ENCODE measurements at places on chromosomes 5 and 9.

DNA sequence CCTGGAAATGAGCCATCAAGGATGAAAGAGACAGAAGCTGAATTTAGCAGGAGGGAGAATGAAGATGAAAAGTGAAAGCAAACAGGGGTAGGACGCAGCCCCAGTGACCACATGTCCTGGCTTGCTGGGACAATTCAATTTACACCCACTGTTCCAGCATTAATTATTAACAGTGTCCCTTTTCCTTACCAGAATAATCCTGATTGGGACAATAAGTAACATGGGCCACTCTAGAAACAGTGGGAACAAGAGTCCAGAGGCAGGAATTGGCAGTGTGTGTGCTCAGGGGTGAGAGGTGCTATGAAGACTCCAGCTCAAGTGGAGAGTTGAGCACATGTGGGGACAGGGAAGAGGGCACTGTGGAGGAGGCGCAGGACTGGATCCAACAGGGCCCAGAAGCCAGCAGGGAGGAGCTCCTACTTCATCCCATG, 147.1 kb downstream of the C5orf15 start:
- DNase-seq, result no peak

- no peak for DNase-seq
Measured at GRCh38 chr9:130352586-130353285, 87.2 kb downstream of the HMCN2 start.

DNA sequence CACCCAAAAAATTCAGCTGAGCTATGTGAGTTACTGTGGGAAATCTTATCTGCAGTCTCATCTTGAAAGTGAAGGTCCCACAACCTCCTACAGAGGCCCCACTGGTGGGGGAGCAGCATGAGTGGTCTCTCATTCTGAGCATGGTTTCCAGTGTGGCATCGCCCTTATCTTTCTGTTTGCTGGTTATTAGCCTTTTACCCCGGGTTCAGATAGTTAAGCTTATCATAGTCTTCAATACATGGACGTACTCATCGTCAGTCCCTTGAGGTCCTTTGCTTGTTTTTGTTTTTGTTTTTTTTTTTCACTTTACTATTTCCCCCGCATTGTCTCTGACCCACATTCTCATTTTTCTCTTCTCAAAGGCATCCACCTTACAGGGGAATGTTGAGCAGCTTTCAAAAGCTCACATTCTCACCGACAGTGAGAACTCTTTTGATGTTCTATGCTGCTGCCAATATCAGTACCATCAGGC, 7.7 kb upstream of the HAVCR2 start:
- DNase-seq, result no peak

DNA sequence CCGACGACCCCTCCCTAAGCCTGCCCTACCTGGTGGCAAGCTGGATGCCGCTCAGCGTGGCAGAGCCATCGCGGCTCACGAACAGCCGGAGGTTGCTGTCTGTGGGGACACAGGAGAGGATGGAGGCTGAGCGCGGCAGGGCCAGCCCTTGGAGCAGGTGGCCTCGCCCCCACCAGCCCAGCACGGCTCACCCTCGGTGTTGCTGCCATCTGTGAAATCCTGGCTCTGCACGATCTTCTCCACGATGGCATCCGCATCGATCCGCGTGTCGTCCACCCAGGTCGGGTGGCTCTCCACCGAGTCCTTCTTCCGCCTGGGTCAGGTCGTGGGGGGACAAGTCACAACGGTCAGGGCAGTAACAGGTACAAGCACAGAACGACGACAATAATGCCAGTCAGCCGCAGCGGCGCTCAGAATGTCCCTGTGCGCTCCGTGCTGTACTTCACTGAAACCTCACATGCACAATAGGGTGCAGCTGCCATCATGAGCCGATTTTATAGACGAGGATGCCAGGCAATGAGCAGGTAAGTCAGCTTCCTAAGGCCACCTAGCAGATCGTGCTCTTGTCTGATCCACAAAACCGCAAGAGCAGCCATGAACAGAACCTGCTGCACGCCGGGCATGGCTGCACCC, 7.0 kb upstream of the DPM2 start:
- DNase-seq, result no peak

- DNase-seq, result peak; percentile 55
Measured at GRCh38 chr9:109244179-109245132, 76.4 kb downstream of the EPB41L4B start.

DNA sequence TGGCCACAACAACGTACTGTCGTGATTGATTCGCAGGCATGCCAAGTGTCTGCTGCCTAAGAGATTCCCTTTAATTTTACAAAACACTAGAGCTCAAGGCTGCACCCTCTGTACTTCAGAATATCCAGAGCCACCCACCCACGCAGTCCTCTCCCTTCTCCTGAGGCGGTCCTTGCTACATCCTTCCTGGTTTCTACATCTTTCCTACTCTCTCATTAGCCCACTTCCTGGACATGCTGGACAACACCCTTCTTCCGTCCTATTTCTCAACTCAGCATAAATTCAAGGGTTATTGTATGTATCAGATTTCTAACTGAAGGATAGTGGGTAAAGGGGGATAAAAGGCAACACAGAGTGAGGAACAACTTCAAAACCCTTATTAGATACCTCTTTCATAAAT, 148.4 kb upstream of the MAP3K1 start:
- no peak for DNase-seq

DNA sequence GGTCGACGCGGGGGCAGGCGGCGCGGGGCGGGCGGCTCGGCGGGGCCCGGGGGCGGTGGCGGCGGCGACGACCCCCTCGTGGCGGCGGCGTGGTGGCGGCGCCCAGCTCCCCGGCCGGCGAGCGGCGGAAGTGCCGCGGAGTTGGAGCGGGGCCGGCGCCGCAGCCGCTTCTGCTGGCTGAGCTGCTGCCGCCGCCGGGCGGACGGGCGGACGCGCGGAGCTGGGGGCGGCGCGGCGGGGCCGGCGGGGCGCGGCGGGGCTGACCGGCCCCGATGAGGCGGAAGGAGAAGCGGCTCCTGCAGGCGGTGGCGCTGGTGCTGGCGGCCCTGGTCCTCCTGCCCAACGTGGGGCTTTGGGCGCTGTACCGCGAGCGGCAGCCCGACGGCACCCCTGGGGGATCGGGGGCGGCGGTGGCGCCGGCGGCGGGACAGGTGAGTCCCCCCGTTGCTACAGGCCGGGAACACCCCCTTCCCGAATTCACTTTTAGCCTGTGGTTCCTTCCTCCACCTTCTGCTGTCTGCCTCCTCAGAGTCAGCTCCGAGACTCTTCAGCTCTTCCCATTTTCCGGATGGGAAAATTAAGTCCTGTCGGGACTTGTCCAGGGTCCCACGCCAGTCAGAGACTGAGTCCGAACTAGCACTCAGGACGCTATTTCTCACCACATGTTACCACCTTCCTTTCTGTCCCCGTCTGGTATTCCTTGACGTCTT, at the start of gene GALNT10:
Gene GALNT10 (plus strand): TSS at position 139 of the 710 bp plus-strand sequence. CDS start 134 bp downstream, at position 273.
- no peak for DNase-seq

DNA sequence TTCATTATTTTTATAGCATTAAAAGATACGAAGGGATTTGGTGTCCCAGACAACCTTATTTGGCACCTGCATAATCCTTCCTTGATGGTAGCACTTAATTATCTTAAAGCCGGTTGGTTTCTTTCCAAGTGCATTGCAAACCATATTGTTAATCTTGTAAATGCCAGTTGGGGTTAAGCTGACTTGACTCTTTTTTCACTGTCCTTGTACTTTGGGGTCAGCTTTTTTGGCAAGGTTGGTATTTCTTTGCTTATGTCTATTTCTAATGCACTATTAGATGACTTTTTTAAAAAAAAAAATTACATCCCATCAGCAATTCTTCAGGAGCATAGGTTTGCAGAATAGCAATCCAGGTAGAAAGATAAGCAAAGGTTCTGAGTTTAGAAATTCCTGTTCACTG, 466.8 kb upstream of the TLE4 start:
- DNase-seq, result no peak

DNA sequence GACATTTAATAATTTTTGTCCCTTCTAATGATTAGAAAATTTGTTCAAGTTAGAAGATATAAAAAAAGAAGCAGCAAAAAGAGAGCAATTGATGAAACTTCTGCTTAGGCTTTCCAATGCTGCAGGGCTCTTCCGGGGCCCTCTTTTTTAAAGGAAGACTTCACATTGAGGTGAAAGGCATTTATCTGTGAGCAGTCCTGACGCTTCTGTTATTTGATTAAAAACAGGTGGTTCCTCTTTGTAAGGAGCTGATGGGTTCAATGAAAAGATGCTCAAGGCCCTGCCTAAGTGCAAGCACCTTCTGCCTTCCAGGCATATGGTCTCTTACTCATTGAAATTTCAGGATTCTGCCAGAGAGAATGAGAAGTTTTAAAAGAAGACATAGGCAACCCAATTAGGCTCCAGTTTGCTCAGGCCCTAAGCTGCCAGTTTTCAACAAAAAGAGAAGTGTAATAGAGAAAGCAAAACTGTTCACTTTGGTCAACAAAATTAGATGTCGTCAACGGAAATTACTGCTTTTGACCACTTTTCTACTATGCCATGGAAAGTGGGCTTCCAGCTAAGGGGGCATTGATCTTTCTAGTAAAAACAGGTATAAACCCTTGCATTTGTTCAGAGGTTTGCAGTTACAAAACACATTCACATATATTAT, 100.2 kb downstream of the INSYN2B start:
- no peak for DNase-seq

DNA sequence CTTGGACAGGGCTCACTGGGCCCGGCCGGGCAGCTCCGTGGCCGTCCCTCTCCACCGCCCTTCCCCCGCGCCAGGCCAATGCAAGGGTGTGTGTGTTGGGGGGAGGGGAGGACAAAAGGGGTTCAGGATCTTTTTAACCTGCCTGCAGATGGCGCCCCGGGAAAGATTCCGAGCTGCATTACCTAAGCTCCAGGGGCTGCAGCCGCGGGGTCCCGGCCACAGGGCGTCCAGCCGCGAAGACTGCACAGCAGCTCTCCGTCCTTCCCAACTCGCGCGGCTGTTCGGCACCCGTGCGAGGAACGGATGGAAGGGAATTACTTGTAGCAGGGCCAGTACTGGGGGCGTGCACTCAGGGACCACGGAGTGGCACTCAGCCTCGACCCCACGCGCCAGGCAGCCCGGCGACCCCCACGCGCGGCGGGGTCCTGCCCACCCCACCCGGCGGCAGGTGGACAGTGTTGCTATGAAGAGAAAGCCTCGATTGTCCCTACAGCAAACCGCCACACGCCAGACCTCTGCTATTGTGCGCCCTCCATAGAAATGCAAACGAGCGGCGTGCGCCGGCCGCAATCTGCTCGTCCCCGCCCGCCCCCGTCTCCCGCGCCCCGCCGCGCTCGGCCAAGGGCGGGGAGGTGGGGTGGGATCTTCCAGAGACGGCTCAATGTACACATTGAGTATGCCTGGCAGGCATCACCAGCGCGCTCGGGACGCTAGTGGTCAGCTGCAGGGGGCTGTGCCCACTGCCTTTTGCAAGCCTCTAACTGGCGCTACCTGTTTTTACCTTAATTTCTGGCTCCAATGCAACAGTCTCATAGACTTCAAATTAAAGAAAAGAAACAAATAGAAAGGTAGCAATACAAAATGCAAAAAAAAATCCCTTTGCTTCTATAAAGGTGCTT, 796 bp upstream of the GADD45G start:
- no peak for DNase-seq

DNA sequence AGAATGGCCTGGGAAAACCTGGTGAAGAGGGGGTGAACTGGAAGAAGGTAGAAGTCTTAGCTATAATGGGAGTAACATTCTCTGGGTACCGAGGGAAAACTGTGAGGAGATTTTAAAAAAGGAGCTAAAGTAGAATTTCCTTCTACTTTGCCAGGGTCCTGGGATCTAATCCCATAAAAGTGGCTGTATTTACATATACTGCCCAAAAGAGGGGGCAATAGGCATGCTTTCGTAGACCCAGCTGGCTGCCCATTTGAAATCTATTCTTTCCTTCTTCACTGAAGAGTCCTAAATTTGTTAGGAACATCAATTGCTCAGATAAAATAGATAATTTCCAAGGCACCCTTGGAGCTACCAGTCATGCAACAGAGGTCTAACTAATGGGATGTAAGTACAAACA, 159.2 kb downstream of the CDC42SE2 start:
- no peak for DNase-seq

- DNase-seq, result no peak
Measured at GRCh38 chr9:15139469-15139868, 167.5 kb downstream of the TTC39B start.

GRCh38 chr5:18533137-18533536, 898.9 kb downstream of the TAF11L14 start:
- DNase-seq, result no peak

GRCh38 chr5:74131250-74131649, 505.3 kb downstream of the ARHGEF28 start:
- no peak for DNase-seq

DNA sequence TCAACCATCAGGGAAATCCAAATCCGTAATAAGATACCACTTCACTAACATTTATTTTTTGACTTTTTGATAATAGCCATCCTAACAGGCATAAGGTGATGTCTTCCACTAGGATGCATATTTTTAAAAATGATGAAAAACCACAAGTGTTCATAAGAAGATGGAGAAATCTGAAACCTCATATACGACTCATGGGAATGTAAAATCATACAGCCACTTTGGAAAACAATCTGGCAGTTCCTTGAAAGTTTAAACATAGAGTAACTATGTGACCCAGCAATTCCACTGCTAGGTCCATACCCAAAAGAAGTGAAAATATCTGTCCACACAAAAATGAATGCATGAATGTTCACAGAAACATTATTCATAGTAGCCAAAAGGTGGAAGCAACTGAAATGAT, 431.0 kb downstream of the ENC1 start:
- no peak for DNase-seq

- no peak for DNase-seq
Measured at GRCh38 chr9:137575364-137575715, 3.4 kb downstream of the DPH7 start.

DNA sequence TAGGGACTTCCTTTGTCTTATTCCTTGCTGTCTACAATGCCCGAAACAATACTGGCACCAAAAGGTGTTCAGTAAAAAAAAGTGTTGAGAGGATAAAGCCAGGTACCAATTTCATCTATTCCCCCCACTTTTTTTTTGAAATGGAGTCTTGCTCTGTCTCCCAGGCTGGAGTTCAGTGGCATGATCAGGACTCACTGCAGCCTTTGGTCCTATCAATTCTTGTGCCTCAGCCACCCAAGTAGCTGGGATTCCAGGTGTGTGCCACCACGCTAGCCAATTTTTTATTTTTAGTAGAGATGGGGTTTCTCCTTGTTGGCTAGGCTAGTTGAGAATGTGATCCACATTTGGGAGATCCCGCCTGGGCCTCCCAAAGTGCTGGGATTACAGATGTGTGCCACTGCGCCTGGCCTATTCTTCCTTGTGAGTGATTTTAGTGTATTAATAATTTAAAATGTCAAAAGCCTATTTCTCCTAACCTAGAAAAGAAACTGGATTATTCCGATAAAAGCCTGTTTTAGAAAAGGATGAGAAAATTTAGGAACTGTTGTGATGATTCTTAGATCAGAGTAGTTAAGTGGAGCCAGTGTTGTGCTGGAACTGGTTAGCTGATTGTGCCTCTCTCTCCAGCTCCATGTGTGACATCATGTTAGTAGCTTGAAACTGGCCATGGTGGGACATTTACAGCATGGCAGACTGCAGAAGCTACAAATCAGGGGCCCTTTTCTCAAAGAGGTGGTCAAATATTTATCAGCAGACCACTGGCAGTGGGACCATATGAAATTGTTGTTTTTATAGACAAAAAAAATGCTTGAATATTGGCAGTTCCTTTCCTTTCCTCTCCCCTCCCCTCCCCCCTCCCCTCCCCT, 14.3 kb downstream of the CDC42SE2 start:
- DNase-seq, result no peak

- DNase-seq, result no peak
Measured at GRCh38 chr5:147534172-147534951, 24.5 kb upstream of the DPYSL3 start.

All from effector memory CD8-positive, alpha-beta T cell (primary cell).